Fibroblast of the aortic adventitia (primary cell): ENCODE measurements at places on chromosomes 11 and 22. TPM values are rescaled to one million over a fixed set of nuclear protein-coding genes. Genes with fewer than 3 reads are reported as not detected.

The SLC25A45 gene
- total RNA-seq = 0.41 and 5.8 TPM in 2 replicates

The HBD gene
- total RNA-seq = 4.8 TPM in 1 of 2 replicates, not detected in the other

The ACRV1 gene
- total RNA-seq = not detected in 2 replicates

The FAM118B gene
- total RNA-seq = 14.7 and 32.9 TPM in 2 replicates

The LRP5 gene
- total RNA-seq = 3.3 and 8.3 TPM in 2 replicates

The OR10A3 gene
- total RNA-seq = 0.09 TPM in 1 of 2 replicates, not detected in the other

The UNC93B1 gene
- total RNA-seq = 7.4 and 17.2 TPM in 2 replicates

The CENATAC gene
- 30.9 and 63.4 TPM in 2 replicates for total RNA-seq
